AG04449 (cell line): ENCODE measurements at places on chromosomes 13 and 19.

DNA sequence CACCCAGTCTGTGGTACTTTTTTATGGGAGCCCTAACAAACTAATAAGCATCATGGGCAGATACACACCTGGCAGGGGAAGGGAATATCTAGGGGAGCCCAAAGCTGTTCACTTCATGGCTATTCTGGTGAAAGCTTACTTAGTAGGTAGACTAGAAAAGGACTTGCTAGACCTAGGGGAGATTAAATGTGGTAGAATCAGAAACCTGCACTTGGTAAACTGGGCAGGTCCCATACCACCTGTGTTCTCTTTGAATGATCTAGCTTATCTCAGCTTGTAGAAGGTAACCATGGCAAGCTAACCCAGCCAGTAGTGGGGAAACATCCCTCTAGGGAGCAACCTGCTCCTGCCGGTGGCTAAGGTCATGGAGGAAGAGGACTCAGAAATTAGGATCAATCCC is 113.9 kb upstream of the TMTC4 start:
- no peak for DNase-seq

DNA sequence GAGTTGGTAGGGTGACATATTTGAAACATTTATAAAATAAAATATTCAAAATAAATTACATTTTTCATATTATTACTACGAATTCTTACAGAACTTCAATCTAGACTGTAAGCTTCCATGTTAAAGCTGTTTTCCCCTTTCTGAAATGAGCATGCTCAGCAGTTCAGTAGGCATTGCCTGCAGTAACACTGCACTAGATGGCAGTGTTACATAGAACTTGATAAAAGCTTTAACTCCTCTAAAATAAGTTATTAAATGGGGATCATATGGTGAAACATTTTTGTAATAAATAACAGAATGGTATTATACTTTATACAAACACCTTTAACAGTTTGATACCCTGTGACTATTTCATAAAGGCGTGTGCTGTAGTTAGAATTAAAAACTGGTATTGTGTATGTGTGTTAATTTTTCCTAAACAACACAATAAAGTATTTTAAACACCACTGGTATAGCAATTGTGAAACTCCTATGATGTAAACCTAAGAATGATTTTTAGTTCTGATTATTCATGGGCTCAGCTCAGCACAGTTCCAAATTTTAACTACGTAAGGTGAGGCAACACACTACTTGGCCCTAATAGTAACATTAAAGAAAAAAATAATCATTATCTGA is 11.6 kb upstream of the GPR18 start:
- no peak for DNase-seq

GRCh38 chr19:16043156-16043757 is 33.0 kb upstream of the TPM4 start:
- DNase-seq: no peak

DNA sequence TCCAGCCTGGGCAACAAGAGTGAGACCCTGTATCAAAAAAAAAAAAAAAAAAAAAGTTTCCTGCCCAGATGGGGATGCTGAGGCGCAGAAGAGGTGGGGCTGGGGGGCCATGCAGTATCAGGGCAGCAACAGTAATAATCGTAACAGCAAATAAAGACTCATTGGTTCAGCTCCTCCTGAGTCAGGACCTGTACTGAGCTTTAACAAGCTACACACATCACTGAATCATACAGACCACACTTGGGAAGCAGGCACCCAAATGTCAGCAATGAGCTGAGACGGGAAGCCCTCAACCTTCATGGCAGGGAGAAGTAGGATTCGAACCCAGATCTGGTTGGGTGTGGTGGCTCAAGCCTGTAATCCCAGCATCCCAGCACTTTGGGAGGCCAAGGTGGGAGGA is 10.6 kb upstream of the DPF1 start:
- DNase-seq: no peak

DNA sequence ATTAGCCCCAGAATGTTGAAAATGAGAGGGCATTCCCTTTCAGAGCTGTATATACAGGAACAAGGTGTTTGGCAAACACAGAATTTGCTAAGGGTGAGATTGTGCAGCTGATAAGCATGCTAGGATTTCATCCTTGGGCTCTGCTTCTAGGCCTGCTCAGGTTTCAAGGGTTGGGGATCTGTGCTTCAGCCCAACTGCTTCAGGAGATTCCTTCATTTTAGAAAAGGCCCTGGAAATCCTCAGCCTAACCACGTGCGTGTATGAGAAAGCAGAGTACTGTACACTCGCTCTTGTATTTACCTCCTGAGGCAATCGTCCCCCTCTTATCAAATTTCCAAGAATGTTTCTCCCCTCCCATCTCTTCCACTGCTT is 291.6 kb upstream of the ARGLU1 start:
- no peak for DNase-seq

DNA sequence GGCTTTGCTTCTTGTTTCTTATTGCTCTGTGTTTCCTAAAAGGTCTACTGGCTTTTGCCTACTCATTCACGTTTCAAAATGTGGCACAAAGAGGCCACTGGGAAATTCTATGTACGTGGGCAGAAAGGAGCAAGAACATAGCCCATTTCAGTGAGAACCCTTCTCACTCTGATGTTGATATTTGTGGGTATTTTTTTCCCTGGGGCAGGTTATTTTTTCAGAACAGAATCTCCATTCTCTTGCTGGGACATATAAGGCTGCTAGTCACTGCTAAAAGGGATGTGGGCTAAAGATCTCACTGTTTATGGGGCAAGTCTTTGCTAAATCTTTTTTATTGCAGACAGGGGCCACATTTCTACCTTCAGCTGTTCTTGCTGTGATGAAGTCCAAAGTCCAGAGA is 27.1 kb downstream of the EDNRB start:
- DNase-seq: no peak

- DNase-seq: no peak
These were observed 519 bp downstream of the PTPRS start for GRCh38 chr19:5339950-5340636.

- DNase-seq: no peak
These were observed 13.1 kb downstream of the INSR start for GRCh38 chr19:7280940-7281666.

GRCh38 chr19:10929402-10929794 is 787 bp downstream of the TIMM29 start:
- no peak for DNase-seq

DNA sequence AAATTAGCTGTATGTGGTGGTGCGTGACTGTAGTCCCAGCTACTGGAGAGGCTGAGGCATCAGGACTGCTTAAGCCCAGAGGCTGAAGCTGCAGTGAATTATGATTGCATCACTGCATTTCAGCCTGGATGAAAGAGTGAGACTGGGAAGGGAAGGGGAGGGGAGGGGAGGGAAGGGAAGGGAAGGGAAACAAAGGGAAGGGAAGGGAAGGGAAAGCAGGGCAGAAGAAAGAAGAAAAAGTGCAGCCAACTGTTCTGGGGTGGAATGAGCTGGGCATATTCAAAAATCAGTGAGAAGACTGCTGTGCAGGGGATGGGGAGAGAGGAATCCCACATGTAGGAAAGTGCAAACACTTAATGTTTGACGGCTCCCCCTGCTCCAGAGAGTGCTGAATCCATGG is 905.5 kb downstream of the UQCRFS1 start:
- DNase-seq: no peak

GRCh38 chr19:3618144-3618810 is 8.3 kb downstream of the CACTIN start:
- no peak for DNase-seq

DNA sequence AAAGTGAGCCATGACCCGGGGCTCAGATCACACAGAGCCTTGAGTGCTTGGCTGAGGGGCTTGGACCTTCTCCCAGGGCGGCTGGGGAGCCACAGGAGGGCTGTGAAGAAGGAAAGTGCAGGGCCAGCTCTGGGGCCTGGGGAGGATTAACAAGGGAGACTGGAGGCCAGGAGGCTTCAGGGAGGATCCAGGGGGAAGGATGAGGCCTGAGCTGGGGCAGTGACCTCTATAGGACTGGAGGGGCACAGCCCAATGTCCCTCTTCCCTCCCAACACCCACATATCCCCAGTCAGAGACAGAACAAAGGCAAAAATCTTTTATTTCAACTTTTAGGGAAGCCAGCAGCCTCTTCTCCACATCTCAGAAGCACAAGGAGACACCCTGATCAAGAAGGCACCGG is 4.7 kb upstream of the SLC17A7 start:
- DNase-seq: no peak

- DNase-seq: no peak
These were observed 5.1 kb upstream of the GTF3A start for GRCh38 chr13:27419328-27419727.

DNA sequence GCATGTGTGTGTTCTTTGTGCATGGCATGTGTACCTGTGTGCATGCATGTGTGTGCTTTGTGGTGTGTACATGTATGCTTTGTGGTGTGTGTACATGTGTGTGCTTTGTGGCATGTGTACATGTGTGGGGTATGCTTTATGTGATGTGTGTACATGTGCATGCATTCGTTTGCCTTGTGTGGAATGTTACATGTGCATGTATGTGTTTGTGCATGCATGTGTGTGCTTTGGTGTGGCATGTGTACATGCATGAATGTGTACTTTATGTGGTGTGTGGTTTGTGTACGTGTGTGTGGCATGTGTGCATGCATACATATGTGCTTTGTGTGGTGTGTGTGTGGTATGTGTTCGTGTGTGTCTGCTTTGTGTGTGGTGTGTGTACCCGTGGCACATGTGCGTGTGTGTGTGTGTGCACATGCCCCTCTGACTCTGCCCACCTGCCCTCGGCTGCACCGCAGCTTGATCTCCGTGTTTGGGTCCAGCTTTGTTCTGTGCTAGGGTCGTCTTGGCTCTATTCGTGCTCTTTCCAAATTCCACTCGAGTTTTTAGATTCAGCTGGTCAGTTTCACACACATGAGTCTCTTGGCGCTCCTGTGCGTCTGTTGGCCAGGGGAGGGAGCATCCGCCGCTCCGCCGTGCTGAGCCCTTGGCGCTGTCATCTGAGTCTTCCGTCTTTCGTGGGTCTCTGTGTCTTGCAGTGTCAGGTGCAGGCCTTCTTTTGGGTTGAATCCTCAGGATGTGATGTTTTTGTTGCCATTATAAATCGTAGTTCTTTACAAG is 46.5 kb upstream of the TFDP1 start:
- DNase-seq: no peak

- no peak for DNase-seq
These were observed 460.3 kb upstream of the KLHL1 start for GRCh38 chr13:70568571-70568970.

- DNase-seq: peak; percentile 0
These were observed 76.8 kb downstream of the FREM2 start for GRCh38 chr13:38763446-38764381.

DNA sequence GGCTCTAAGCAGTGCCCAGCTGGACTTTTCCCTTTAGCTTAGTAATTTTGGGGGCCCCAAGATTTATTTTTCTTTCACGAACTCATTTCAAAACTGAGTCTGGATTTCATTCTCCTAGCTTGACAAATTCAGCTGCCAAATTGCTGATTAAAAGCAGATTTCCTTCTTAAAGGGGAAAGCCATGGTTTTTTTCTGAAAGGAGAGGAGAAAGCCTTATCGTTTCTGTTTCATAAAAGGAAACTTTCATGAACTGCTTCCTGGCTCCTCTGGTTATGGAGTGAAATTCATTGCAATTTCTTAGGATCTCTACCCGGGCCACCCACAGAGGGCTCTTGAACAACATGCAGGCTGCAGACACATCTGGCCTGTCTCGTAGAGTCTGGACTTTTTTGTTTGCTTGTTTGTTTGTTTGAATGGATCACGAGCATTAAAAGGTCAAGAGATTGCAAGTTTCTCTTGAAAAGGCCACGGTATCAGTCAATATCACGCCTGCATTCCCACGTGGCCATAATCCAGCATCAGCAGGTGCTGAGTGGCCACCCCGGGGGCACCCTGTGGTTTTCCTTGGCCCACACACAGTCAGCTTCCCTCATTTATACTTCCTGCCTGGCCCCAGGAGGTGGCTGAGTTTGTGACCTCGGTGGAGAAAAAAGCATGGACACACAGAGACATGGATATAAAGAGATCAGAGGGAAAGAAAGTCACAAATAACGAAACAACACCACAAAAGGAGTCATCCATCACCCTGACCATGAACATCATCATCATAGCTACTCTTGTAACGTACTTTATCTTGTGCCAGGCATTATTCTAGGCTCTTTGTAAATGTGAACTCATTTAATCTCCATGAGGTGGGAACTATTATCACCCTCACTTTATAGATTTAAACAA is 10.5 kb upstream of the KLK4 start:
- no peak for DNase-seq
